ENCODE measurements at places on chromosomes 7 and 10.

DNA sequence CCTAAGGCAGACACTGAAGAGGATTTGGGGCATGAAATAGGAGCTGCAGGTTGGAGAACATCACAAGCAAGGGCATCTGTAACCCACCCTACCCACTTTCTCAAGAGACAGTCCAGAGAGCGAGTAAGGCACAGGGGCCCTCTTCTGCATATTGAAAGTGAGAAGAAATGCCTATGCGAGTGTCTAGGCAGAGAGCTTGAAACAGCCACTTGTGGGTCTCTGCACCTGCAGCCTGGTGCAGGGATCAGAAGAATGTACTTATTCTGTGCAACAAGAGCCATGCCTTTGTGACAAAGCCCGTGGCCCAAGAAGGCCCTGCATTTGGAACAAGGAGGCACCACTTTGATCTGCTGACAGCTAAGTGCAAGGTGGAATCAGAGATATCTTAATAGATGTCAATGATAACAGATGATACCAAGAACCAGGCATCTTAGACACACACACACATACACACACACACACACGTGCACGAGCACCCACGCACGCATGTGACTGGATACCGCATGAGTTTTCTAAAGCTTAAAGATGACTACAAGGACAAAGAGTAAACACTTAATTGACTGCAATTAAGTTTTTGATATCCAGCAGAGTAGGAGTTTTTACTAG lies 89.3 kb downstream of the NPSR1 start:
- DNase-seq = no peak

GRCh38 chr10:89887406-89887805 lies 186.0 kb downstream of the KIF20B start:
- DNase-seq = no peak

DNA sequence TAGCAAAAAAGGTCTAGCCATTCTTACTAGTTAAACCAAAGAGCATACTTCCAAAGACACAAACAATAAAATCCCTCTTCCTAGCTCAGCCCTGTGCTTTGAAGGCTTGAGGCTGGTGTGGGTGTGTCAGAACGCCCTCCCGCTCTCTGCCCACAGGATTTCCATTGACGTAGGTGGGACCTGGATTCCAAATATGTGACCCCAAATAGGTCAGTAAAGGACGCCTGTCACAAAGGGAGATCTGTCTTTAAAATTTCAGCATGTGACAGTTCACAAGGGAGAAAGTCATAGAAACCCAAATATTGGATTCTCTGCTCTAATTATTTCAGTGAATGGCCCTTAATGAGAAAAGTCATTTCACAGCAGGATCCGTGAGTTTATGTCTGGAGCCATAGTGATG lies 39.9 kb upstream of the LYZL1 start:
- DNase-seq = no peak

- no peak for DNase-seq
These were observed 172.7 kb upstream of the GDF10 start for GRCh38 chr10:47127188-47127785.

GRCh38 chr7:50508471-50508943 lies 56.7 kb downstream of the DDC start:
- DNase-seq = no peak

DNA sequence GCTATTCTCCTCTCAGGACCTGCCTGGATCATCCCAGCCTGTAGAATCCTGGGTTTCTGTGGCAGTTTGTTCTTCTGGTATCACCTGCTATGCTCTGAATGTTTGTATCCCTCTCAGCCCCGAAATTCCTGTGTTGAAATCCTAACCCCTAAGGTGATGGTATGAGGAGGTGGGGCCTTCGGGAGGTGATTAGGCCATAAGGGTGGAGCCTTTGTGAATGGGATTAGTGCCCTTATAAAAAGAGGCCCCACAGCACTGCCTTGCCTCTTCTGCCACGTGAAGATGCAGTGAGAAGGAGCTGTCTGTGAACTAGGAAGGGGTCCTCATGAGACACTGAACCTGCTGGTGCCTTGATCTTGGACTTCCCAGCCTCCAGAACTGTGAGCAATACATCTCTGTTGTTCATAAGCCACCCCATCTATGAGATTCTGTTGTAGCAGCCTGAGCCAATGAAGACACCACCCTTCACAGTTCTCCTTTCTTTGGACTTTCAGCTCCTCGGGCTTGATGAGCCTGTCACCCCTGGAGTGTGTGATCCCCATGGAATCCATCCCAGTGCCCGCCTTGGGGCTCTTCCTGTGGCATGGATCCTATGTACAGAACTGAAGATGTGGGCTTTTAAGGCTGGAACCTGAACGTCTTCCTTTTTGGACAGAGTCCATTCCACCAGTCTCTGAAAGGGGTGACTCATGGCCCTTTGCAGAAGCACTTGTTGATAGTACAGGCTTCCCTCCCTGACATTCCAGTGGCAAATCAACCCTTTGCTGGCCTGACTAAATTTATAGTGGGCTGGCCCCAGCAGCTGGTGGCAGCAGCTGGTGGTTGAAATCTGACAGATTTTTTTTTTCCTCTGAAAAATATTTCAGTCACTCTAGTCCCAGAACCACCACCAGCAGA lies 138.0 kb downstream of the TACC2 start:
- no peak for DNase-seq

DNA sequence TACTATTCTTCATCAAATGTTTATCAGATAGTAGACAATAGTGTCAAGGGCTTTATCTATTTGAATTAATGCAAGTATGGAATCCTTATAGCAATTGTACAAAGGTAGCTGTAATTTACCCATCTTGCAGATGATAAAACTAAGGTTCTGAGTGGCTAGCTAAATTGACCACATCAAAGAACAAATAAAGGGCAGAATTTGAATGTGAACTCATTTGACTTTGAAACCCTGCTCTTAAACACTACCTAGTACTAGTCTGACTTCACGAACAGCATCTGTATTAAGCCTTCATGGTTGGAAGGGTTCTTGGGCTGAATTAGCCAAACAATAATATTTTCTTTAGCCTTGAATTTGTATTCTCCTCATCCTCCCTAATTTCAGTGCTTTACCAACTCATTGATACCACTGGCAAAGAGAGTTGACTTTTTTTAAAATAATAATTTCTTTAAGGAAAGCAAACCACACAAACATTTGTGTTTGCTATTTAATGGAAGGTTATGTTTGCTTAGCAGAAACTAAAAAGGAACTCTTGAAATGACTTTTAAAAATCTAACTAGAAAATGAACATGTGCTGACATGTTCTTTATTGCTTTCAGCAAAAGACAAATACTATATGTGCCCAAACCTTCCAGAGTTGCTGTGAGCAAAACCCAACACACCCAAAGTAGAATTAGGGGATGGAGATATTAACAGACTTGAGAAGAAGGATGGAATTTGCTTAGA lies 322.6 kb downstream of the RNLS start:
- DNase-seq = no peak

- DNase-seq = no peak
These were observed 466.0 kb upstream of the GHITM start for GRCh38 chr10:83673316-83673715.

- no peak for DNase-seq
These were observed 72.9 kb upstream of the LOXL4 start for GRCh38 chr10:98340940-98341310.

All from stimulated activated naive B cell treated with anti-CD40 and anti-IgM and Interleukin-4, amounts not matched to agents 10 μg/mL and 1 μg/mL and 100 μg/mL, for 72 hours (primary cell).